Mucosa of gallbladder (tissue), 1 donor: ENCODE measurements at places on chromosomes 12 and 14. TPM values are rescaled to one million over a fixed set of nuclear protein-coding genes. Genes with fewer than 3 reads are reported as not detected.

GRCh38 chr12:108325018-108325358 is 14.1 kb downstream of the CMKLR1 start:
- DNase-seq = no peak

GRCh38 chr14:93719256-93719655 is 69.0 kb downstream of the PRIMA1 start:
- DNase-seq = no peak

GRCh38 chr12:64392221-64392620 is 1.7 kb upstream of the C12orf56 start:
- DNase-seq = no peak

- no peak for DNase-seq
These were observed 4.5 kb downstream of the FMNL3 start for GRCh38 chr12:49702676-49703215.

DNA sequence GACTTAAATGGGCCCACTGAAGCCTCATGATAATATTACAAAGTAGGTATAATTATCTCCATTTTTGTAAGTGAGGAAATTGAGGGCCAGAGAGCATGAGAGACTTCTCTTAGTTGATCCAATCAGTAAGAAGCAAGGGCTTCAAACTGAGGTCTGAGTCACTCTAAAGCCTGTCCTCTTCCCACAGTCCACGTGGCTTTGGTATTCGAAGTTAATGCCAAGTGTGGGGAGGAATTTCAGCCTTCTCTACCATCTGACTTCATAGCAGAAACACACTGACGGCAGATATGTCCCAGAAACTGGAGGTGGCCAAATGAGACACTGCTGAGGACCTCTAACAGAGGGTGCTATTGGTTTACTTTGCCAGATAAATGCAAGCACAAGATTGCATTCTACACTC is 114.4 kb upstream of the OVCH1 start:
- DNase-seq = peak; percentile 21

- DNase-seq = no peak
These were observed 61.7 kb downstream of the ITPK1 start for GRCh38 chr14:93054006-93054405.

GRCh38 chr14:93023039-93023438 is 92.7 kb downstream of the ITPK1 start:
- no peak for DNase-seq

DNA sequence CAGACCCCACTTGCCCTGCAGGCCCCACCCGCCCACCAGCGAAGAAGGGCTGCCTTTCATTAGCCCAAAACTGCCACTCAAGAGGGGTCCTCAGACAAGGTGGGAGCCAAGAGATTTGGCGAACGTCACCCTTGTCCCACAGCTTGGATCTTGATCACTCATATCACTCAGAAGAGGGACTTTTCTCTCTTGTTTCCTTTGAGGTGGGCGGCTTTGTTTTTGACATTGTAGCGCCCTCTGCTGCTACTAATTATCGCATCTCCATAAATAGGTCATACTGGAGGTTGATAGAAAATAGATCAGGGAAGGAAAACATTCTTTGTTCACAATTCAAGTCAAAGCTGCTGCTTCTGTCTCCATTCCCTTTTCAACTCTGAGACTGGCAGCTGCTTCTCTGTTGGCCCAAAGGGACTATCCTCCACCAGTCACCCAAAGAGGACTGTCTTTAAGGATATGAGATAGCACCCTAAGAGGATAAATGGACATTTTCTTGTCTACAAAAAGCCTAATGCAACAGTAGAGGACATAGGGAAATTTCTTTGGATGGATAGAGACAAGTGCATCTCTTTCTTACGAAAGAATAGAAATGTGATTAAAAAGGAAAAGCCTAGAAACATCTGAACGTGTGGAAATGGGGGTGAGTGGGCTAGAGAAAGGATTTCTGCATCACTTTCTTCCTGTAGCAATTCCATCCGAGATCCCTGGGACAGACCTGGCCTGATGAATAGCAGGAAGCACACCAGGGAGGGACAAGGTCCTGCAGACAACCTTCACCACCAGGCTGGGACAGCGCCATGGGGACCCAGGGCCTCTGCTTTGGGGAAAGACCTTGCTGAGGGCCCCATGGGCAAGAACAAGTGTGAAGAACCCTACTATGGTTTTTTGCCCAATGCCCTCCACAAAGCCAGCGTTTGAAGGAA is 115.8 kb downstream of the DAD1 start:
- DNase-seq = peak; percentile 57

DNA sequence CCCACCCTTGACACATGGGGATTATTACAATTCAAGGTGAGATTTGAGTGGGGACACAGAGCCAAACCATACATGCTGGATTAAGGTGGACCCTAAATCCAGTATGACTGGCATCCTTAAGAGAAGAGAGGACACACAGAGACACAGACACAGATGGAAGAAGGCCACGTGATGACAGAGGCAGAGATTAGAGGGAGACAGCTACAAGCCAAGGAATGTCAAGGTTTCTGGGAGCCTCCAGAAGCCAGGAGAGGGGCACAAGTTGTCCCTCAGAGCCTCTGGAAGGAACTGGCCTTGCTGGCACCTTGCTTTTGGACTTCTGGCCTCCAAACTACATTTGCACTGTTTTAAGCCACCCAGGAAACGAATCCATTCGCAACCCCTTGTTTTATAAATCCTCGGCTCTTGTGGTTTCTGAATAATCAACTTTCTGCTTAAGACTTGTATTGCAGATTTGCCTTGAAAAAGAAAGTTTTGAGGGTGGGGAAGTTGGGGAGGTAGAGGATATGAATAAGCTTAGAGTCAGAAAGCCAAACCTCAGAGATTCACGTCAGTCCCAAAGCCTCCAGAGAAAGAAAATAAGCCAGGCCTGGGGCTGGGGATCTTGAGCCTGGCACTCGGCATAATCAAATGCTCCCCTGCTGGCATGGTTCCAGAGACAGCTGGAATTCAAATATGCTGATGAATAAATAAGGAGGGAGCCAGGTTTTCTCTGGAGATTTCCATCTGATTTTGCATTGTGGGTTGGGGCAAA is 224.2 kb upstream of the PWP1 start:
- DNase-seq = no peak

DNA sequence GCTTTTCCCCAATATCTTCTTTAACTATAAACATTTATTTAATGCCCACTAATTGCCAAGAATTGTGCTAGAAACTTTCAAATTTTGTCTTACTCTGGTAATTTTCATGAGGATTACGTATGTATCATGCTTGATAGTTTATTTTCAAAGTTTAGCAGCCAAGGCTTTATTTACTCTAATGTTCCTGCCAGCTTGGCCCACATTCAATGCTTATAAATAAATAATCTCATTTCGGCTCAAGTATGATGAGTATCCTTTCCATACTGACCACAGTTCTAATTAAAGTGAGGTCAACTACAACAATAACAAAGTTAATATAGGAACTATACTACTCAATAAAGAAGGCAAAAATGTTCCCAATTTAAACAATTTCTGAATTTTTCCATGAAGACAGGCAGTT is 259.2 kb downstream of the MED13L start:
- DNase-seq = no peak

- DNase-seq = peak; percentile 81
These were observed 139.1 kb downstream of the ERC1 start for GRCh38 chr12:1130164-1130563.

DNA sequence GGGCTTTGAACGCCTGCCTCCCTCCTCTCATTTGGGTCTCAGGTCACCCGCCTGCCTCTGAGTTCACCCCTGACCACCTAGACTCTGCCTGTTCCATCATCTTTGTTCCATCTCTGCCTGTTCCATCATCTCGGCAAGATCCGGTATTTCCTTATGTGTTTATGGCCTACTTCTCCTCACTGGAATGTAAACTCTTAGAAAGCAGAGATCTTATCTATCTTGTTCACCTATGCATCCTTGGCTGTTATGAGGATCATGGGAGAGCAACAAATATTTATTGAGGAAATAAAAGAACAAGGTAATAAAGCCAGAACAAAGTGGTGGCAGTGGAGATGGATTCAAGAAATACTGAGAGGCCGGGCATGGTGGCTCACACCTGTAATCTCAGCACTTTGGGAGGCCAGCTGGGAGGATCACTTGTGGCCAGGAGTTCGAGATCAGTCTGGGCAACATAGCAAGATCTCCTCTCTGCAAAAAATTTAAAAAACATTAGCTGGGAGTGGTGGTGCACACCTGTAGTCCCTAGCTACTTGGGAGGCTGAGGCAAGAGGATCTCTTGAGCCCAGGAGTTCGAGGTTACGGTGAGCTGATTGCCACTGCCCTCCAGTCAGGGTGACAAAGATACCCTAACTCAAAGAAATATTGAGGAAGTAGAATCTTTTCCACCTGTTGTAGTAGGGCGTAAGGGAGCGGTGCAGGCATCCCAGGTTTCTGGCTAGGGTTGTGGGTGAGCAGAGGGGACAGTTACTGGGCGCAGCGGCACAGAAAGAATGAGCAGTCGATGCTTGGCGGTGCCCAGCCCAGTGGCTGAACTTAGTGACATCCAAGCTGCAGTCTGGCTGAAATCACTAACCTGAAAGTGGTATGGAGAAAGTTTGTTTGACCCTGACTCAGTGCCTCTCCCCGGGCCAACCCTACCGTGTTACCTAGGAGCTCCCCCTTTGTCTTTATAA is 1.7 kb upstream of the KLC1 start:
- DNase-seq = no peak

DNA sequence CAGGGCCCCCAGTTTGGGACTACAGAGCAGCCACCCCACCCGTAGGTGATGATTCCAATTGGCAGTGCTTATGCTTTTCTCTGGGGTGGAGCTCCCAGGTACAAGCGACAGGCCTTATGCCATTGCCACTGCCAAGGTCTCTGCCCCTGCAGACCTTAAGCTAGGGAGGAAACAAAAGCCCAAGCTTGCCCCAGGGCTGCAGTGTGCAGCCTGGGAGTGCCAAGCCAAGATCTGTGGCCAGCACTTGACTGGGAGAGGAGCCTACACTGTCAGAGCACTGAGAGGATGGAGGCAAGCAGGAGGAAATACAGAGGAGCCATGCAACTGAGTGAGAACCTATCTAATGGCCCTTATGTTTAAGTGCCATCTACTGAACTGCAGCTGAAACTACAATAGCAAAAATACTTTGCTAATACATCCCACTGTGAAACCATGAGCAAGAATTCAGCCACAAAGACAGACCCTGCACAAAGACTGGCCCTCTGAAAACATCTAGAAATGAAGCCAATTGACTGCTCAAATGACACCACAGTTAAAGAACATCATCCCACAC is 17.7 kb upstream of the ASCL1 start:
- DNase-seq = no peak

DNA sequence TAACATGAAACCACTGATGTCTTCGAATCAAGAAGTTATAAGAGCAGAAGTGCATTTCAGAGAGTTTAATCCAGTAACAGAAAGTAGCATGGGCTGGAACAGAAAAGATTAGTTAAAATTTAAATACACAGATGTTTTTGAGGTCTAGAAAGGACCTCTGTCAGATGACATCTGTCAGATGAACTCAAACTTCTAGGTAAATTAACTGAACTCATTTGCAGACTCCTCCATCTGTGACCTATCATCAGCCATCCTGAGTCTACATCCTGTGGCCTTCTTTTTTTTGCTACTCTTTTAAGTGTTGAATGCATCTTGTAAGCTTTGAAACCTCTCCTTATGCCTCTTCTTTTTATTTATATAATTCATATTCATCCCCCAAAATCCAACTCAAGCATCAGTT is 53.3 kb downstream of the C2CD5 start:
- DNase-seq = no peak

- DNase-seq = no peak
These were observed 73.9 kb downstream of the SLC2A13 start for GRCh38 chr12:40031965-40032364.

- no peak for DNase-seq
These were observed 10.3 kb downstream of the DCP1B start for GRCh38 chr12:1993871-1994371.

DNA sequence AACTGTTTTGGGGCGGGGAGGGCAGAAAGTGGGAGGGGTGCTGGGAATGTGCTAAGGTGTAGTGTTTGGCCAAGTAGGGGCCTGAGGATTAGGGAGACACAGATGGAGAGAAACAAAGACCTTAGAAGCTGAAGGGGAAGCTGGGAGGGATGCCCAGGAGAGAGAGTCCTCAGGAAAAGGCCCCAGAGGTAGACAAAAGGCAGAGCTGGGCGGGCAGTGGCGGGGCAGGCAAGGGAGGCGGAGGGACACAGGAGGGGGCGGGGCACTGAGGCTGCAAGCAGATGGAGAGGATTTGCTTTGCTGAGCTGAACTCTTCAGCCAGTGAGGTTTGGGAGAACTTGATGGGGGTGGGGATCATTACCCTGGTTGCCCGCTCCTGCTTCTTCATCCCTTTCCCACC is 2.8 kb downstream of the PTMS start:
- DNase-seq = peak; percentile 30

GRCh38 chr12:45050751-45051571 is at the start of gene DBX2:
Gene DBX2, minus strand, starts transcription at chr12:45051099. Its CDS starts 172 bp downstream, at chr12:45050927.
- DNase-seq = no peak

- no peak for DNase-seq
These were observed 17.7 kb upstream of the SFSWAP start for GRCh38 chr12:131693149-131693548.

DNA sequence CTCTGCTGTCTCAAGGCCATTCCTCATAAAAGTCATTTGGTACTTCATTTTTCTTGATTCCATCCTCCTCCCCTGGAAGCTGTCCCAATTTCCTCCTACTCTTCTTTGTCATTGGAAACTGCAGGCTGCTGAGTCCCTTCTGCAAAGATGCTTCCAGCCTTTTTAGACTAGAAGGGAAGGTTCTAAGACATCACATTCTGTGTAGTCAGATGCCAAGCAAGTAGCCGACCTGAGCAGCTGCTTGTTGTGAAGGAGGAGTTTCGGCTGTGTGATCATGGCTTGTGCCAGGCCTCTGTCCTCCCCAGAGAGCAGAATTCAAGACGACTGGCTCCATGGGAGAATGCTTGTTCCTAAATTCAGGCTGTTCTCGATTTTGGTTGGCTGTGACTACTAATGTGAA is 8.7 kb downstream of the RFC5 start:
- no peak for DNase-seq

DNA sequence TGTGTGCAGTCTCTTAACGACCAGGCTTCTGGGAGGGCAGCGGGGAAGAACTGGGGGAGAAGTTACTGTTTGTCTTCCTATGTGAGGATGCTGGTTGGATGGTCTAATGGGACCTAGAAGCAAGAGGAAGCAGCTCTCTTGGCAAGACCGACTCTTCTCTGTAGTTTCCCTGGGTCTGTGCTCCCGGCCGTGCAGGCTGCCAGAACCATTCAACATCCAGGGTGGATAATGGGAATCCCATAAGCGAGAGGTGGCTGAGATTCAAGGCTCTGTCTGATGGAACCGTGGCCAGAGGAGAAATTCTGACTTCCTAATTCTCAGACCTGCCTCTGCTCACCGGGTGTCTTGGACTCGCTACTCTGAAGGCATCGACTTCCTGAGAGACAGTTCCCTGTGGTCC is 561.0 kb upstream of the TBX3 start:
- no peak for DNase-seq

The GALNT16 gene
- 4.1 TPM for total RNA-seq

The VDR gene
- 33.8 TPM for total RNA-seq

The KLRK1 gene
- total RNA-seq = 5.0 TPM

The INHBC gene
- total RNA-seq = not detected

The RNASE1 gene
- 609 TPM for total RNA-seq

The CFAP251 gene
- total RNA-seq = 7.0 TPM

The KRT78 gene
- total RNA-seq = not detected

The PZP gene
- total RNA-seq = 0.12 TPM

The SLC4A8 gene
- total RNA-seq = 2.6 TPM

The RGS6 gene
- 1.1 TPM for total RNA-seq

The SLCO1B1 gene
- 0.12 TPM for total RNA-seq

The R3HDM2 gene
- total RNA-seq = 73.5 TPM

The HOXC11 gene
- total RNA-seq = not detected

The PTPRB gene
- total RNA-seq = 26.0 TPM

The IRAK3 gene
- total RNA-seq = 7.1 TPM
